HFFc6 (cell line): ENCODE measurements at places on chromosomes 4 and X. TPM values are rescaled to one million over a fixed set of nuclear protein-coding genes. Genes with fewer than 3 reads are reported as not detected.

The SMIM20 gene
- 18.9 to 25.4 TPM (median 22.7 TPM) in 3 replicates for total RNA-seq

DNA sequence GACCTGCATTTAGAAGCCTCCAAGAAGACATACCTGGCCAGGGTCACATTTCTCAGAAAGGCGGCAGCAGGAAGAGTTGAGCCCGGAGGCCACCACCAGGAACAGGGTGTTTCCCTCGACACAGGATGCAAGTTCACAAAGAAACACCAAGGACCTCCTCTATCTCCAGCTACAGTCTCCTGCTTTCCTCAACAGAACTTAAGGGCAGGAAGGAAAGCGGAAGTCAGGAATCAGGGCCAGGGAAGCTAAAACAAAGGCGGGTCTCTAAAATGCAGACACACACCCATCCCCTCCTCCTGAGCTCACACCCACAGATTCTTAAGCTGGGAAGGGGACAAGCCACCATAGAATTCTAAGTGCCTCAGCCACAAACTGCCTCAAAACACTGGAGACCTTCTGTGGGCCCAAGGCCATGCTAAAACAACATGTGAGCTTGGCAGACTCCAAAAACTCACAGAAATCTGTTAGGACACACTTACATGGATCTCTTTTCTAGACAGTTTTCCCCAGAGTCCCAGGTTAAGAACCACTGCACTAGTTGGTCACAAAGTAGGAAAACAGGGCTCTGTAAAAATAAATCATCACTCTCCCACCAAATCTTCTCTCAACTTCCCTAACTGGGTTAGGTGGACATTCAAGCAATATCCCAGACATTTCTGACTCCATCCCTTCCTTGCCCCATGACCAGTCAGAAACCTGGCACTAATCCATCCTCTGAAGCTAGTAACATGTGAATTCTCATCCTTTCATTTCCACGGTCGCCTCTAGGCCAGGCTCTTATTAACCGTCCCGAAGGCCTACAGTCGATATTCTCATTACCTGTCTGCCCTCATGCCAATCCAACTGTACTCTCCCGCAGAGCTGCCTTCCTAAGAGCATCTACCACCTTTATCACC, 163.2 kb downstream of the APBB2 start:
- H3K27me3 ChIP-seq = no peaks in the 10 kb centered on the region; the same call in 1 of the 2 replicates
- H3K4me1 ChIP-seq = peaks cover 18% of the 10 kb centered on the region; the same call in 1 of the 2 replicates
- H3K4me3 ChIP-seq = no peak overlapping the region
- peaks cover 18% of the 10 kb centered on the region for H3K36me3 ChIP-seq
- no peak for DNase-seq
- no peak overlapping the region for H3K27ac ChIP-seq

GRCh38 chr4:106065018-106065417, 169.7 kb downstream of the NPNT start:
- H3K36me3 ChIP-seq = no peaks in the 10 kb centered on the region
- 0 out of 2 replicates have a peak, but pooled peaks cover 1% of the 10 kb centered on the region for H3K27me3 ChIP-seq
- H3K27ac ChIP-seq = no peak overlapping the region
- no peak for DNase-seq

DNA sequence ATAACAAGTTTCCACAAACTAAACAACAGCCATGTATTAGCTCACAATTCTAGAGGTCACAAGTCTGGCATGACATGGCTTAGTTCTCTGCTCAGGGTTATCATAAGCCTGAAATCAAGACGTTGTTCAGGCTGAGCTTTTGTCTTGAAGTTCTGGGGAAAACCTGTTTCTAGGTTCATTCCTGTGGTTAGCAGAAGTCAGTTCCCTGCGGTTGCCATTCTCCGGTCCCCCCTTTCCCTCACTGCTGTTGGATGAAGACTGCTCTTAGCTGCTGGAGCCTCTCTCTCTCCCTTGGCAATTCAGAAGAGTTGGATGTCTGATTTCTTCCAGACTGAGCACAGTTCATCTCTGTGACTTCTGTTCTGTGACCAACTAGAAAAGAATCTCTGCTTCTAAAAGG, 962.6 kb downstream of the PCDH7 start:
- H3K4me1 ChIP-seq = no peaks in the 10 kb centered on the region
- no peak overlapping the region for H3K4me3 ChIP-seq
- no peak overlapping the region for H3K27ac ChIP-seq
- H3K27me3 ChIP-seq = no peaks in the 10 kb centered on the region
- no peaks in the 10 kb centered on the region for H3K36me3 ChIP-seq
- no peak for DNase-seq
